A549 treated with RU486 at 1 μM for 4 hours (cell line): ENCODE measurements at places on chromosomes 1 and 21. TPM values are rescaled to one million over a fixed set of nuclear protein-coding genes. Genes with fewer than 3 reads are reported as not detected.

OR2T11 gene
- not detected in 5 replicates for total RNA-seq

ZNF593 gene
- total RNA-seq: 52.3 to 67.9 TPM (median 66.6 TPM) in 5 replicates

LRRN2 gene
- total RNA-seq: 13.6 to 21.1 TPM (median 15.6 TPM) in 5 replicates

MROH9 gene
- total RNA-seq: not detected in 5 replicates

ILDR2 gene
- total RNA-seq: 0.02 to 0.05 TPM in 2 of 5 replicates, not detected in the others
